ENCODE measurements at places on chromosomes 1 and 21. TPM values are rescaled to one million over a fixed set of nuclear protein-coding genes. Genes with fewer than 3 reads are reported as not detected.

The CHODL gene
- 0.16 TPM for total RNA-seq

The S1PR1 gene
- 3.3 TPM for total RNA-seq

The LRRC53 gene
- total RNA-seq, result not detected

The PIAS3 gene
- 4.9 TPM for total RNA-seq

The KCTD3 gene
- total RNA-seq, result 48.7 TPM

The HMCN1 gene
- 52.2 TPM for total RNA-seq

The LMOD1 gene
- 3.5 TPM for total RNA-seq

The ZBTB8A gene
- 7.0 TPM for total RNA-seq

The OR2M5 gene
- total RNA-seq, result not detected

The LRRN2 gene
- total RNA-seq, result 0.34 TPM

The B3GALT5 gene
- 0.17 TPM for total RNA-seq

The NBPF6 gene
- not detected for total RNA-seq

The C1orf167 gene
- total RNA-seq, result 0.63 TPM

The MFSD2A gene
- 0.69 TPM for total RNA-seq

The CHIA gene
- total RNA-seq, result not detected

The GBP6 gene
- 0.17 TPM for total RNA-seq

The ADAMTSL4 gene
- total RNA-seq, result 16.7 TPM

The HMGCS2 gene
- not detected for total RNA-seq

The KRTAP7-1 gene
- not detected for total RNA-seq

The ADGRL4 gene
- total RNA-seq, result 8.2 TPM

The KCNJ15 gene
- 0.16 TPM for total RNA-seq

The UBXN11 gene
- 5.2 TPM for total RNA-seq

The SERTAD4 gene
- 0.17 TPM for total RNA-seq

The TCEA3 gene
- 20.2 TPM for total RNA-seq

The SDC3 gene
- 16.1 TPM for total RNA-seq

The DNAJC6 gene
- 0.16 TPM for total RNA-seq

The S100A7A gene
- total RNA-seq, result not detected

The LSM10 gene
- 10.6 TPM for total RNA-seq

The IL12RB2 gene
- total RNA-seq, result not detected

The ANGPTL3 gene
- total RNA-seq, result not detected

The TSSK3 gene
- total RNA-seq, result 0.86 TPM

The CYP4A11 gene
- total RNA-seq, result not detected

The PEF1 gene
- total RNA-seq, result 54.0 TPM

The CHI3L2 gene
- 8.8 TPM for total RNA-seq

The WNT3A gene
- total RNA-seq, result not detected

The LDLRAD1 gene
- not detected for total RNA-seq

The C4BPA gene
- not detected for total RNA-seq

The DTL gene
- total RNA-seq, result 0.17 TPM

The LGR6 gene
- not detected for total RNA-seq

The NOS1AP gene
- total RNA-seq, result not detected

The PFDN2 gene
- total RNA-seq, result 49.8 TPM

The FHAD1 gene
- total RNA-seq, result 0.32 TPM

The PTTG1IP gene
- total RNA-seq, result 146 TPM

The GABRD gene
- not detected for total RNA-seq

The C1orf141 gene
- total RNA-seq, result not detected

The MRPL24 gene
- total RNA-seq, result 41.3 TPM

The KRTAP19-5 gene
- total RNA-seq, result not detected

The CHAF1B gene
- total RNA-seq, result 0.60 TPM

The LCE1D gene
- not detected for total RNA-seq

The PRRX1 gene
- 134 TPM for total RNA-seq

All from bronchial smooth muscle cell (primary cell).